ENCODE measurements at places on chromosomes 1 and 21.

- DNase-seq, result peak; percentile 52
Observed at GRCh38 chr1:24745711-24746413, 615 bp downstream of the CLIC4 start.

DNA sequence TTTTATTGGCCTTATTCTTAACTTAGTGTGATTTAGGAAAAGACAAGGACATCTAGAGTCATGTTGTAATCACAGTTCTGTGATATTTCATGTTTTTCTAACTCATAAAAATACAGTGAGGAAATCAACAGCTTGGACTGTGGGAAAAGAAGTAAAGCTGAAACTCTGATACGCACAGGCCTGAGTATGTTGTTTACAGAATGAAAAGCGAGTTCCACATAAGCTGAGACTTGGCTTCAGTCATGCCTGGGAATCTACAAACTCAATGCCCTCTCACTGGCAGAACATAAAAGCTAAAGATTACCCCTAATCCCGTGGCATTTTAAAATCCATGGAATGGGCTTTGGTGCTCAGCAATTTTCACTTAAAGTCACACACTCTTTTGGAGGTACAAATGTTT lies 23.6 kb upstream of the ATP5PO start:
- DNase-seq, result no peak

- DNase-seq, result peak; percentile 70
Observed at GRCh38 chr1:153774780-153775457, at the start of gene SLC27A3. Gene SLC27A3, plus strand, starts transcription at chr1:153775407. Its CDS starts 91 bp downstream, at chr1:153775498.

GRCh38 chr1:227892489-227893299 lies 55.0 kb downstream of the WNT9A start:
- peak; percentile 30 for DNase-seq

- DNase-seq, result no peak
Observed at GRCh38 chr1:9341301-9341845, 48.7 kb downstream of the SPSB1 start.

GRCh38 chr1:68340951-68341350 lies 108.6 kb upstream of the WLS start:
- no peak for DNase-seq

DNA sequence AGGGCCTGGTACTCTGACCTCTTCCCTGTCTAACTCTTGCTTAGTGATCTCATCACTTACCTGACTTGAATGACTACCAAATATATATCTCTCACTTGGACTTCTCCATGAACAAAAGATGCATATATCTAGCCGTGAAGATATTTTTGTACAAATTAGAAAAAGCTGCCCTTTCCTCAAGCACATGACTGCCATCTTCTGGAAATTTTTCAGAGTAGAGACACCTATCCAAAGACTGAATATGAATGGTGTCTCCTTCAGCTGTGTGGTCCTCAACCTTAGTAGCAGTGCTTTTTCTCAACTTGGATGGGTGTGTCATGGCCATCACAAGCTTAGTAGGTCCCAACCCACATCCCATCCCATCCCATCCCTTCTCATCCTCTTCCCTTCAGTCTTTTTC lies 142.3 kb downstream of the DNM3 start:
- no peak for DNase-seq

- DNase-seq, result no peak
Observed at GRCh38 chr1:109167001-109167506, 46.7 kb upstream of the SARS1 start.

DNA sequence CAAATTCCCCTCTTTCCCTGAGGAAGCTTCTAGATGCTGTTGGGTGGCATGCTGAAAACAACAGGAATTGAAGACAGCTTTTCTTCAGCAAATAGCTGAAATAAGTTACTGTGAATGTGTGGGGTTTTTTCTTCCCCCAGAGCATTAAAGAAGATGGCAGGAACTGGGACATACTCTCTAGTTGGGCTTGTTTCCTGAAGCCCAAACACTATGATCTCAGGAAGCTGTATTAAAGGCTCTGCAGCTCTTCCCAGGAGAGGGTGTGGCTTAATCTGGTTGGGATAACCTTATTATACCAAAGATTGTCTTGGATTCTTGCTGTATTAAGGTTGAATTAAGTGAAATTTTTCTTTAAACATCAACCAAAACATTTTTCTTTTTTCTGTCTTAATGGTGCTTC lies 64.9 kb upstream of the LMO4 start:
- DNase-seq, result no peak

GRCh38 chr1:157008502-157008901 lies 37.0 kb downstream of the ARHGEF11 start:
- no peak for DNase-seq

DNA sequence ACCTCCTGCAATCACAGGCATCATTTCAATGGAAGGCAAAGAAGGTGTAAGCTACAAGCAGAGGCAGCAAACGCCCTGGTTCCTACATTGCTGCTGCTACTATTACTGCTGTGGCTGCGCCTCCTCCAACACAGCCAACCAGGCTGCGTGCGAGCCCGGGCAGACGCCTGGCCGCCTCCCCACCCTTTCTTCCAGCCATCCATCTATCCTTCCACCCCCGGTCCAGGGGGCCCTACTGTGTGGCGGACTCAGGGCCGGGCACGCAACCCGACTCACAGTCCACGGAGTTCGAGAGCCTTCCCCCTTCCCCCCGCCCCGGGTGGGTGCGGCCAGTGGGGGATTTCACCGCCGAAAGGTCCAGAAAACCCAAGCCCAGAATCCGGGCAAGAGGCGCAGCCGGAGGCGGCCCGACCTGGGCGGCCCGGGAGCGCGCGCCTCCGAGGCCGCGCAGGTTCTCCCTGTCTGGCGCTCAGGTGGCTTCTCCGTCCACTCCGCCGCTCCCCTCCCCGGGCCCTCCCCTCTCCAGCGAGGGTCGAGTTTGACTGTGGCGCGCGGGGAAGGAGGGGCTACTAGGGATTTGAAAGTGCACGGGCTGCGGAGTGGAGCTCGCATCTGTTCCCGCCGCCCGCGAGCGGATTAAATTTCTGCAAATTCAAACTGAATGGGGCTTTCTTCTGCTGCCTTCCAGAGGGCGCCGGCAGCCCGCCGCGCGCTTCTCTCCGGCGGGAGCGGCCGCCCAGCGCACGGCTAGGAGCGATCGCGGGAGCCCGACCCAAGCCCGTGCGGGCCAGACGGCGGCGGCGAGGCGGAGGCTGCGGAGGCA lies at the start of gene HUNK:
HUNK (plus strand) TSS at position 569 of the 823 bp plus-strand sequence. CDS start 655 bp downstream, outside the sequence.
- DNase-seq, result peak; percentile 55

GRCh38 chr1:22949822-22950331 lies 22.8 kb downstream of the LACTBL1 start:
- no peak for DNase-seq

DNA sequence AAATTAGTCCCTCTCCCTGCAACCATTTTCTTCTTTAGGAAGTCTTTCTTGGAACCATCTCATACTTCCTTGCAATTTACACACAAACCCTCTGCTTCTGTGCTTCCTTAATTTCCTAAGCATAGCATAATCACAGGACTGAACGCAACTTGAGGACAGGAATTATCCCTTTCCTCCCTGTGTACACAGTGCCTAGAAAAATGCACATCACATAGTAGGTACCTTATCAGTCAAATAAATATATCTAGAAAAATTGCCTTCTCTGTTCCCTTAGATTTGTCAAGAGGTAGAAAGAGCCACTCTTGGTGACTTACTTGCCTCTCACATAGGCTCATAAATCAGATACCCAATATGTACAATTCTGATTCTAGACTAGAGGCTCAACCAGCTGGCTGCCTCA lies 4.9 kb downstream of the ASPM start:
- DNase-seq, result no peak

DNA sequence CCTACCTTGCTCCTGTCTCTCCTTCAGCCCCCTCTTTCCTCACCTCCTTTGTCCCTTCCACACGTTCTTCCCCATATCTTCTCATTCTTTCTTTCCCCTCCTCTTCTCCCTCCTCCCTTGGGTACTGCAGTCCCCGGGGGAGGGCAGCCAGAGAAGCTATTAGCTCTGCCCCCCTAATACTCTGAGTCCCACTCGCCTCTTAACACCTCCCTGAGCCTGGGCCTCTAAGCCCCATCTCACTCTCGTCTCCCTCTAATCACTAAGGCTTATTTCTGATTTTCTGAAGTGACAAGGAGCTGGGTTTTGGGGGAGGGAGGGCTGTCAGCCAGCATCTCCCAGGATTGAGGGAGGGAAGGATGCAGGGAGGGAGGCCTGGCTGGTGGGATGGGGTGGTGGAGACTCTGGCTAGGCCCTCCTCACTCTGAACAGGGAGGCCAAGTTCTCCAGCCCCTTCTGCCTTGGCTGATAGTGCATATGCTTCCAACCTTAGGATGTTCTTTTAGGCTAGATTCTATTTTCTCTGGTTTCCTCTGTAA lies 25.6 kb upstream of the DMBX1 start:
- no peak for DNase-seq

DNA sequence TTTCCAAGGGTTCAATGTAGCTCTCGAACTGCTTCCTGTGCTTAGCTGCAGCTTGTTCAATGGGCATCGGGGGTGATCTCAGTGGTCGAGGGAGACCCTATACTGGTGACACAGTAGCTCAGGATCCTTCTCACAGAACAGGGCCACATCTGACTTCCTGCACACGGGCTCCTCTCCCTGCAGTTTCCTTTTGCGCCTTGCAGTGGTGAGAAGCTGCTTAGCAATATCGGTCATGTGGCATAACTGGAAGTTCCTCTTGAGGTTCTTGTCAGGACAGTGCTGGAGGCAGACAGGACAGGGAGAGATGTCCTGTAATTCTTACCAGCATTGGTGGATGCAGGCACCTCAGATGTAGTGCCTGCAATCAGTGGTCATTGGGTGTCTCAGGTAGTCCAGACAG lies 140.5 kb upstream of the MAP1LC3C start:
- DNase-seq, result no peak

DNA sequence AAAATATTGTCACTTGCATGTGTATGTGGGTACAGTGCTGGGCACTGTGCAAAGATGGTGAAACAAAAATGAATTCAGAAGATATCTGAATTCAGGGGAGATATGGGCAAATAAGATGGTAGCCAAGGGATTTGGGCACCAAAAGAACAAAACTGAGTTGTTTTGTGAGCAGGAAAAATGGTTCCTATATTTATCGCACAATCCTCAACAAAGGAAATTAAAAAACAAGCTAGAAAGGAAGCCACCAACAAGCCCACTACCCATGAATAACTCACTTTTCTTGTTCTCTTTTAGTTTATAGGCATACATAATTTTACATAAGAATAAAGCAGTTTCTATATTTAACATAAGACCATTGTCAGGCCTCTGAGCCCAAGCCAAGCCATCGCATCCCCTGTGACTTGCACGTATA lies 40.7 kb upstream of the VASH2 start:
- DNase-seq, result no peak

DNA sequence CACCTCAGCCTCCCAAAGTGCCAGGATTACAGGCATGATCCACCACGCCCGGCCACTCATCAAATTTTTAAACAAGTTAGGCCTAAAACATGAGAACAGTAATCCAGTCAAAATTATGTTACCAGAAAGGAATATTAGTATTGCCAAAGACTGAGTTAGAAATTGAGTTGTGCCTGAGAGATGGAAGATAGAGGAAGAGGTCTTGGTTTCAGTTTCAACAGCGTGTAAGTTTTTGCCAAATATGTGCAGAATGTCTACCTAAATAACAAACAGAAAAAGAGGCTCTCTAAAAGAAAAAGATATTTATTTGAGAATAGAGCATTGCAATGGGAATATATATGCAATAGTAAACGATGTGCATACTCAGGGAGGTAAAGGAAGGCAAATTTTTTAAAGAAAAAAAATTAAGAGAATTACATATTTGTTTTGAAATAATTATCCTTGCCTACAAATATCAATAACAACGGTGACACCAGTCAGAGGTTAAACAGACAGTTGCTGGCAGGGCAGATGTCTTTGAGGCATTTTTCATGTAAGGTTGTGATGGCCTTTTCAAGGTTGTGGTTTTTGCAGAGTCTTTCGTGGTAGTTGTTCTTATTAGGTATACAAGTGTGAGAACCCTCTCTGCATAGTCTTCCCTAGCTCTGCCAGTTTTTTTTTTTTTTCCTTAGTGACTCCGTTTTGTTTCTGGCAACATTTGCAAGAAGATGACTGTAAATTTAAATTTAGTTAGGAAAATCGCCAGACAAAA lies 2.2 kb upstream of the CD1B start:
- DNase-seq, result no peak

DNA sequence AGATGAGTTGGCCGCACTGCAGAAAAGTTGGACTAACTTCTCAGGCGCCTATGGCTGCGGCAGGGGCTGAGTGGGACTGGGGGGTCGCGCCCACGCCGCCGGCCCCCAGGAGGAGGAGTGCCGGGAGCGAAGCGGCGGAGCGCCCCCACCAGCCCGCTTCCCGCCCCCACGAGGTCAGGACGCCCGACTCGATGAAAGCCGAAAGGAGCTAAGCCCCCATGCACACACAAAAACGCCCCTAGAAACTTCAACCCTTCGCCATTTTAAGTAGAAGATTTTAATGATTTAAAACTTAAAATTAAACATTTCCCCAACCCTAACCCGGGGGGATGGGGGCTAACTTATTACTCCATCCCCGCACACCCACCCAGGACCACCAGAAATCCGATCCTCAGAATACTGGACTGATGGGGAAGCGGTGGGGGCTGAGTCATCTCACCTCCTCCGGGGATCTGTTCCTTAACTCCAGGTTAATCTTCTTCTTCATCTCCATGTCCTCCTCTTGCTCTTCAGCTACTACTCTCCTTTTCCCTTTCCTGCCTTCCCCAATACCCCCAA lies 539 bp downstream of the ANP32E start:
- DNase-seq, result peak; percentile 50

DNA sequence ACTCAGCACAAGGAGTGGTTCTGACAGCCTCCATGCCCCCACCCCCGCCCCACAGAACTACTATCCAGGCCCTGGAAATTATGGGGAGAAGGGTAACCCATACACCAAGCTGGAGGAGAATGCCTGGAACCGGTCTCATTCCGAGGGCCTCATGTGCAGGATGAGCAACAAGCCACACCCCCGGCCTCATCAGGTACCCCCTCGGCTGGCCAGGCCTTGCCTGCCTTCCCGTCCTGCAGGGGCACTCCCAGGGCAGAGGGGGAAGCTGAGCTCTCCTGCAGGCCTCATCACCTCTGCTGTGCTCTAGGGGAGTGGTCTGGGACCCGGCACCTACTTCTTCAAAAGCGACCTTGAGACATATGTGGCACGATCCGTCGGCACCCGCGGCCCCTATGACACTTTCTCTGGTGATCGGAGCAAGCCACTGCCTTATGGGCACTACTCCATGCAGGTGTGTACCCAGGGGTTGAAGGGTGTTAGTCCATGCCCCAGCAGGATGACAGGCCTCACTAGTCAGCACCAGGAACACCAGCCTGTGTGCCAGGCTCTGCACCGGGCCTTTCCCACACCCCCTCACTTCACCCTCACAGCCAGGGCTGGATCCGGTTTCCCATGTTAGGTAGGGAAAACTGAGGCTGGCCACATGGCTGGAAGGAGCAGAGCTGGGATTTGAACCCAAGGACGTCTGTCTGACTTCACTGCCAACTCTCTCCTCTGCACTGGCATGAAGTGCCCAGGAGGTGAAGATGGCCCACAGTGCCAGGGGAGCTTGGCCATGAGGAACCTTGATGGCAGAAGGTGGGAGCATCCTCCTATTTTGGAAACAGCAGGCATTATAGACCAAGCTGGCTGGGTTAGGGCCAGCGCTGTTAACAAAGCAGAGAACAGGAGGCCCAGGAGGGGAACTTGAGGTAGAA lies 10.9 kb upstream of the TTC22 start:
- no peak for DNase-seq

GRCh38 chr1:77623066-77623465 lies 59.4 kb downstream of the ZZZ3 start:
- no peak for DNase-seq

GRCh38 chr1:178064191-178064821 lies 29.6 kb upstream of the RASAL2 start:
- DNase-seq, result no peak

Data from liver (tissue), 10 donors.